ENCODE measurements at places on chromosomes 3 and 15.

DNA sequence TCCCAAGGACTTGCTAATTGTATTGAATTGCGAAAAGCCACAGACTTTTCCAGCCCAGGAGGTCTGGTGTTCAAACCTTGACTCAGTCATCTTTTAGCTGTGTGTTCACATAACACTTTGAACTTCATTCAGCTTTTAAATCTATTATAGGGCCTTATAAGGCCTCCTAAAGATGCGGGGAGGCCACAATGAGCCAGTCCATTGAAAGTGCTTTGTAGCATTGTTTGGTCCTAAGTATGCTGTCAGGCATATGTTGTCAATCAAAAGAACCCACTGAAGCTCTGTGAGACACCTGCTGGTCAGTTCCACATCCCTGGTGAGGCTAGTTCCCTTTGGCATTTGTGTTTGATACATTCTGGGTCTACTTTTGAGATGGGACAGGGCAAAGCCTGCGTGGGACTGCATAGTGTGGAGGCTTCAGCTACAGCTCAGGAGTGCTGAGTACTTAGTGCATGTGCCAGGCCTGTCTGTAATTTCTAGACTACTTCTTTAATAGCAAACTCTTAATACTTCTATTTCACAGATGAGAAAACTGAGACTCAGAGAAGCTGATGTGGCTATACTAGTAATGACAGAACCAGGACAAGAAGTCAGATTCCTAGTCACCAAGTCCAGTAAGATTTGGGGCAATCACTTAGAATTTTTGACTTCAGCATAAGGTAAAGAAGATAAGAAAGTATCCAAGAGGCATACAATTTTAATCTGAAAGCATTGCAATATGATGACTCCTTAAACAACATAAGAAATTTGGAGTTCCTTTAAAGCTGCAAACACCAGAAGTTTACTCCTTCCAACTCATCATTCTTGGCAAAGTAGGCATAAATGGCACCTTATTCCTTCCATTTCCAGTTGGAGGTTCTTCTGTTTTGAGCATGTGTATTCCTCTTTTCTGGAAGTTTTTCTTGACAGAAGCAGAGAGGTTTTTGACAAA lies 213.0 kb downstream of the PDCD6IP start:
- DNase-seq, result no peak

DNA sequence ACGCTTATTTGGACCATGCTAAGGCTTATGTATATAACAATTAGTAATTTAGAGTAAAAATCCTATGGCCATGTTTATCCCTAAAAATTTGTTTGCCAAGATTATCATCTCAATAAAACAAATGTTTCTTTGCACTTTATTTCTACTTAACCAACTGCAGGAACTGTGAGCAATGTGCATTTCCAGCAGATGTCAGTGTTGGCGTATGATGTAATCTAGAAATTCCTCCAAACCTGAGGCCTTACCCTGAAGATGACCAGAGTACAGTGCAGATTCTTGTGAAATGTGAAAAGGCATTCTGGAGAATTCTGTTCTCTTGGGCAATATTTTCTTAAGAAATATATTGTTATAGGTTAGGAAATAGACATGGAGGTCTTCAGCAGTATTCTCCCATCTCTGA lies 205.9 kb downstream of the MBNL1 start:
- DNase-seq, result no peak

DNA sequence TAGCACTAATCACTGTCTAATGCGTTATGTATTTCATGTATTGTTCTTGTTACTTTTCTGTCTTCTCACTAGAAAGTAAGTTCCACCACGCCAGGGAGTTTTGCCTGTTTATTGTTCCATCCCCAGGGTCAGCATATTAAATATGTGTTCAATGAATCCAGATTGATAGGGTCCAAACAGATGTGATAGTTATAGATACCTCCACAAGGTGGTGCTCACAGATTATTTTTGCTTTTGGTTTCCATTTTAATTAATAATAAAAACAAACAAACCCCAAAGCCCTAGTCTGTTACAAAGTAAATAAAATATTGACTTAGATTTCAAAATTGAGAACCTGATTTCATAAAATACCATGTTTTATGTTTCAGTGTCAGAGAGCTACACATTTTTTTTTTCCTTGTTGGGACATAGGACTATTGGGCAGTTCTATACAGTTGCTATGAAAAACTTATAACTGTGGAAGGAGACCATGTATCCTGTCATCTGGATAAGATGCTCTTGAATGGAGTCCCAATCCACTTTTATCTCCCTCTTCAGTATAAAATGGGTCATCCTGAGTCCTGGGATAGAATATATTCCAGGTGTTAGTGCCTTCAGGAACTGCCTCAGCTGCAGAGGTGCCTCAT lies 12.4 kb downstream of the OTOL1 start:
- no peak for DNase-seq

GRCh38 chr15:67542420-67543347 lies at the start of gene MAP2K5:
Gene MAP2K5 (plus strand): TSS chr15:67542703. CDS start chr15:67543336, 633 bp downstream.
- peak; percentile 75 for DNase-seq

Measured in stimulated activated CD4-positive, alpha-beta T cell treated with anti-CD3 and anti-CD28 coated beads, TNF-alpha, amount 100 ng/mL, for 24 hours (primary cell).